ENCODE measurements at places on chromosomes 7 and 10.
A peak's percentile ranks its signal among the peaks of the same experiment; 100 is the strongest.

DNA sequence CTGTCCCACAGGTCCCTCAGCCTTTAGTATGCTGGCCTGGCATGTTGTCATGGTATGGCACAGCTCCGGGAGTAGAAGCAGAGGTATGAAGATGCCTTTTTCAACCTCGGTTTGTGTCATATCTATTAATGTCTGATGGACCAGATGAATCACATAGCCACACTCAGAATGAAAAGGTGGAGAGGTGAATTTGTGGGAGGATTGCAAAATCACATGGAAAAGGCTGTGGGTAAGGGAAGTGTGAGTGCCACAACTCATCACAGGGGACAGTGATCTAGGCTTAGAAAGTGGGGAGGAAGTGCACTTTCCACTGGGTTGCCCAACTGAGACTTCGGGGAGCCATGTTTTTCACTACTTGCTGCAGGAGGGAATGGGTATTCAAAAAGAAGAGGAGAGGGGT, 190.7 kb downstream of the WDR11 start:
- no peak for DNase-seq

GRCh38 chr10:125023862-125024496, 82.1 kb downstream of the ZRANB1 start:
- peak; percentile 59 for DNase-seq

GRCh38 chr10:120156614-120157274, 264.2 kb downstream of the SEC23IP start:
- DNase-seq, result no peak

GRCh38 chr10:128900456-128900855, 566.6 kb upstream of the MGMT start:
- DNase-seq, result peak; percentile 7

- DNase-seq, result no peak
These were observed 359.0 kb downstream of the ADRA2A start for GRCh38 chr10:111435871-111436270.

DNA sequence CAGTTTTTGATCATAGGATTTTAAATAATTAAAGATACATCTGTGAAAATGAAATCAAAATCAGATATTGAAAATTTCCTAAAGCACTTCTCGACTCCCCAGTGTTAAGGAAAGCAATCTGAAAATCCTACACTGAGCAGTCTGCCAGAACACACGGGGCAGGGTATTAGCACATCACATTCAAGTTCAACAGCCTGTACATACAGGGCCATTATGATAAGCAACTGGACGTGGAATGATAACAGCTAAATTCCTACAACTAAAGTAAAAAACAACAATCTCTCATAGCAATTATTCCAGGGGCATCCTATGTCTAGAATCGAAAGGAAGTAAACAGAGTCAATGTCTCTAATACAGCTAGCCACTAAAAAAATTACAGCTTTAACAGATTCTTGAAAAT, 31.7 kb downstream of the TRDMT1 start:
- DNase-seq, result no peak

GRCh38 chr10:100661520-100661919, 83.9 kb upstream of the PAX2 start:
- DNase-seq, result no peak

- no peak for DNase-seq
These were observed 41.9 kb downstream of the CALML3 start for GRCh38 chr10:5566614-5567013.

DNA sequence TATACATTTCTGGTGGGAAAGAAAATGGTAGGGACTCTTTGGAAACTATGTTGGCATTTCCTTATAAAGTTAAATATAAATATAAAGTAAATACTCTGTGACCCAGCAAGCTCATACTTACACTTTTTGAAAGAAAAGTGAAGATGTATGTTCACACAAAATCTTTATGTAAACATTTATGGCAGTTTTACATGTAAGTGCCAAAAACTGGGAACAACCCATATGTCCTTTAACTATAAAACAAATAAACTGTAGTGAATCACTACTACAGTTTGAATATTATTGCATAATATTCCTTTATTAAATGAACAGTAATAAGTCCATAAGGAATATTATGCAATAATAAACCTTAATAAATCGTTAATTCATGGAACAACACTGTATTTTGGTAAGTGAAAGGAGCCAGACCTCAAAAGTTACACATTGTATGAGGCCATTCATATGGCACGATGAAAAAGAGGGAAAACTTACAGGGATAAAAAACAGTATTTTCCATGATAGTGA, 1660.3 kb upstream of the LRRTM3 start:
- DNase-seq, result no peak

DNA sequence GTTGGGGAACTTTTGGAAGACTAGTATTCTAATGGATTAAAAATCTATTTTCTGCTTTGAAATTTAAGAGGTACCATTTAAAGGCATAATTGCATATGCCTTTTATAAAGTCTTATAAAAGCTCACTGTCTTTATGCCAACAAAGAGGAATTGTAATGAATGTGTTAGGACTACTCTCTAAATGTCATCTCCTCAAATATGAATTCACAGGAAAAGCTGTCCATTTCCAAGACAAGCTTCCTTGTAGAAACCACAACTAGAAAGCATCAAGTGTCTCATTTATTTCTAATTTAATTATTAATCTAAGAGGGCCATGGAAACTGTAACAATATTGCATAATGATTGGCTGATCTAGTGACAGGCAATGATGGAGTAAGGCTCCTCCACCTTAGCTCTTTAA, 130.2 kb downstream of the COL28A1 start:
- DNase-seq, result no peak

DNA sequence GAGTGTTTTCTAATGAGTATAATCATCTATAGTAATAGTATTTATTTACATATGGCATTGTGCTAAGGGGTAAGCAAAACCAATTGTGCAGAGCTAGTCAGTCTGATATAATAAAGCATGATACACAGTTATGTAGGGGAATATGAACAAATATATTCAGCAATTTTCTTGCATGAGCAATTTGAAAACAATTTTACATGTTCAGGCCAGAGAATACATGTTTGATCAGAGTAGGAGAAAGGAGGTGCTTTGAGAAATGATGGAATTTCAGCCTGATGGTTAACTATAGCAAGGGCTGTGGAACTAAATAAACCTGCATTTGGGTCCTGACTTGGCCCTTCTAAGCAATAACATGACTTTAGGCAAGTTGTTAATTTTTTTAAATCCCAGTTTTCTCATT, 214.5 kb downstream of the TWIST1 start:
- no peak for DNase-seq

DNA sequence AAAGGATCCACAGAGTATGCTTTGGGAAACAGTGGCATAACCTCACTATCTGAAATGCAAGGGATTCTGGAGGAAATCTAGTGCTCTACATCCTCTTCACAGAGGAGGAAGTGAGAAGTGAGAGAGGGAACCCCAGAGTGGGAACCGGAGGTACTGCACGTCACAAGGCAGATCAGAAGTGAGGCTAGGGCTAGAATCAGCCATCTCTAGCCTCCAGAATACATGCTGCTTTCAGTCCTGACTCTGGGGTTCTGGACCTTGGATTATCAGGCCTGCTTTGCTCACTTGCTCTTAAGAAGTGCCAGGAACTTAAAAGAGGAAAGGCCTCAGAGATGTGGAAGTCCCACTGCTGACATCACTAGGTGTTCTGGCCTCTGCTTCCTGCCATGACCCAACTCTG, 25.7 kb downstream of the ZNF503 start:
- no peak for DNase-seq
